ENCODE measurements at places on chromosomes 4 and X. TPM values are rescaled to one million over a fixed set of nuclear protein-coding genes. Genes with fewer than 3 reads are reported as not detected.

Gene MXRA5
- total RNA-seq = 1.1 TPM

Gene SYP
- 0.48 TPM for total RNA-seq

Gene SULT1B1
- 0.10 TPM for total RNA-seq

Gene GABRE
- 0.69 TPM for total RNA-seq

Gene USP38
- total RNA-seq = 20.3 TPM

Gene RIPPLY1
- total RNA-seq = 0.10 TPM

Gene CT45A7
- total RNA-seq = not detected

Gene SLC38A5
- not detected for total RNA-seq

Gene ARX
- total RNA-seq = 0.03 TPM

Gene PASD1
- not detected for total RNA-seq

Gene HAND2
- total RNA-seq = 0.50 TPM

Gene MMGT1
- 11.3 TPM for total RNA-seq

Gene PSAPL1
- total RNA-seq = not detected

Gene CFP
- 0.43 TPM for total RNA-seq

Gene FAM53A
- total RNA-seq = 4.1 TPM

Gene CNGA2
- total RNA-seq = not detected

Gene DCAF8L2
- total RNA-seq = not detected

All from A172 (cell line).